Stromal cell of bone marrow (primary cell): ENCODE measurements at places on chromosomes 13 and 19.

DNA sequence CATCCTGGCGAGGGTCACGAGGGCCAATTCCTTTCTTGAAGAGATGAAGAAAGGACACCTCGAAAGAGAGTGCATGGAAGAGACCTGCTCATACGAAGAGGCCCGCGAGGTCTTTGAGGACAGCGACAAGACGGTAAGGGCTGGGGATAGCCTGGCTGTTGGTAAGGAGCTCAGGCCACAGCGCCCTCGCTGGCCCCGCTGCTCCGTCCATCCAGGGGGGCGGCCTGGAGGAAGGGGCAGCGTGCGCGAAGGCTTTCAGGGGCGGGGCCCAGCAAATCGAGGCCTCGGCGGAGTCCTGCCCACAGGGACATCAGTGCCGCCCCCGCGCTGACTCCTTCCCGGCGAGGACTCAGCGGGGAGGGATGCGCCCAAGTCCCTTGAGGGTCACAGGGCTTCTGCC, 6.9 kb downstream of the F10 start:
- no peak for DNase-seq

DNA sequence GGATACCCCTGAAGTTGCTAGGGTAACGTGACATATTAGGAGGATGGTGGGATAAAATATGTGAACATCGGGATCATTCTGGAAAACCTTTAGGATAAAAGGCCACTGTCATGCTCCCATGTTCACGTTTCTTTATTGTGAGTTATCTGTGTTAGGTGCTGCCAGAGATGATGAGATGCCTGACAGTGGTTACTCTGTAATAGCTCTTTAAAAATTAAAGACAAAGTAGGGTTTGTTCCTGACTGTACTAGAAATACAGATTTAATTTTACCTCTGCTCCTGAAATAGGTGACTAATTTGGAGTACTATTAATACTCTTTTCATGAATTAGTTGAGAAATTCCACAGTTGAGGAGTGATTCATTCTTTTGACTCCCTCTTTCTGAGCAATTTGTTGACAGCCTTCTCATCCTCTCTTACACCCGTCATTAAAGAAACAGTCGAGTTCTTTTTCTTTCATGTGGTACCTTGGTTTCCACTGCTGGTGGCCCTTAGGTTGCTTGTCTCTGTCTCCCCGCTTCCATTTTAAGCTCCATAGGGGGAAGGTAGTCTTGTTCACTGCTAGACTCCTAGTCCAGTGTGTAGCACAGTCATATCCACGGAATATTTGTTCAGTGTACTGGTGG, 28.4 kb downstream of the SAE1 start:
- no peak for DNase-seq

GRCh38 chr13:20331419-20331818, 99.3 kb upstream of the GJB6 start:
- DNase-seq, result no peak

DNA sequence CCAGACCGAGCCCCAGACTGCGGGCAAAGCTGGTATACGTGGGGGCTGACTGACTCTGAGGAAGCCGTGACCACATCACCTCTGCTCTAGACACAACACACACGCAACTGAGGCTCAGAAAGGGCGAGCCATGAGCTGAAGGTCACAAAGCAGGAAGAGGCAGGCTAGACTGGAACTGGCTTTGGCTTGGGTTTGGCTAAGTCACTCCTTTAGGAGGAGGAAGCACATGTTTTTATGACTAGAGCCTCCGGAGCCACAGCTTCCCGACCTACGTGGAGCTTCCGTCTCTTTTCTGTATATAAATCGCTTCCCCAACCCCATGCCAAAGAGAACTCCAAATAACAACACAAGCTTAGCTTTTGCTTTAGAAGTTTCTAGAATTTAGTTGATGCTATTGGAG, 48.0 kb downstream of the RFX2 start:
- no peak for DNase-seq

DNA sequence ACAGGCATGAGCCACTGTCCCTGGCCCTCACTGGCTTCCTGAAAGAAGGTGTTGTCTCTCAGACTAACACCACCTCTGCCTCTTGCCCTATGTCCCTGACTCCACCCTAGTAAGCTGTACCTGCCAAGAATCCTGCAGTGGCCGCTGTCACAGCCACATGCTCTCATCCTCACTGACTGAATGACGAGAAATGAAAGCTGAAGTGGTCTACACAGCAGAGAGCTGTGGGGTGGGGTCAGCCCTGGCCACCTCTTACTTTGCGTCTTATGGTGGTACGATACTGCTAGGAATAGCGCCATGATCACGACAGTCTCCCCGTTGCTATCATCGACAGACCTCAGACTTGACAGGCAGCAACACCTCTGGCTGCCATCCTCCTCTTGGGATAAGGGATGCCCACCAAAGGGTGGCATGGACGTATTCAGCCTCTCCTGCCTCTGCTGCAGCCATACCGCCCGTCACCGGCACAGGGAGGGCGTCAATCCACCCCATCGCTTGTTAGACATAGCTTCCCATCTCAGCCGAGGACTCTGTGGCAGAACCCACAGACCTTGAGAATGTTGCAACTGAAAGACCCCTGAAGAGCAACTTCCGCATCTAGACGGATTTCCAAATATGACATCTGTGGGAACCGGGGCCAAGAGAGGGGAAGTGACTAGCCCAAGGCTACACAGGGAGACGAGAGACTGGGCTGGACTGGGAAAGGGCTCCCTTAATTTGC, 809 bp downstream of the MYO1F start:
- DNase-seq, result no peak

DNA sequence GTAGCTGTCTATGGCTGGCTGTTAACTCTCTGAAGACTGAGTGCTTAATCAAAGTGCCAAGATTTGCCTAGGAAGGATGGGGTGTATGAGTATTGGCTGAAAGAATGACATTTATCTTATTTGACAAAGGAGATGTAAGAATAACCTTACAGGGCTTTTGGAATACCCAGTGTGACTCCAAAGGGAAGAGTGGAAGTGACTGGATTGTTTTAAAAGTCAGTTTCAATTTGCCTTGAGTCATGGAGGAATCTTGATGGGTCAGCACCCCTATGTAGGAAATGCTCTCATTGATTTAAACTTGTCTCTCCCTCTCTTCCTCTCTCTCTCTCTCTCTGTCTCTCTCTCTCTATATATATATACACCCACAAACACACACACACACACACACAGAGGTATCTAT, 118.4 kb upstream of the CLDN10 start:
- DNase-seq, result no peak

DNA sequence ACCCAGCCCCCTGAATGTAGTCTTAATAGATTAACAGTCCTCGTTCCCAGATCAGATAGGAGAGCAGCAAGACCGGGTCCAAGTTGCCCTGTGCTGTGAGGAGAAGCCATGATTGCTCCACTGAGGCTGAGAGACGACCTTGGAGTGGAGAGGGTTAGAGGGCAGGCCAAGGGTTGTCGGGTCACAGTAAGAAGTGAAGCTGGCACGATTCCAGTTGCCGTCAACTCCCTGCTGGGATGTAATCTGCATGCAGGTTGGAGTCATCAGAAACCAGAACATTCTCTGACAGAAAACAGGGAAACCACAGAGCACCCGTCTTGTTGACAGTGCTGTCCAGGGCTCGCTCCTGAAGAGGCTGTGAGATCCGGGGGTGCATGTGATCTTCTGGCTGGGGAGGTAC, 19.0 kb upstream of the ATP11A start:
- DNase-seq, result no peak

DNA sequence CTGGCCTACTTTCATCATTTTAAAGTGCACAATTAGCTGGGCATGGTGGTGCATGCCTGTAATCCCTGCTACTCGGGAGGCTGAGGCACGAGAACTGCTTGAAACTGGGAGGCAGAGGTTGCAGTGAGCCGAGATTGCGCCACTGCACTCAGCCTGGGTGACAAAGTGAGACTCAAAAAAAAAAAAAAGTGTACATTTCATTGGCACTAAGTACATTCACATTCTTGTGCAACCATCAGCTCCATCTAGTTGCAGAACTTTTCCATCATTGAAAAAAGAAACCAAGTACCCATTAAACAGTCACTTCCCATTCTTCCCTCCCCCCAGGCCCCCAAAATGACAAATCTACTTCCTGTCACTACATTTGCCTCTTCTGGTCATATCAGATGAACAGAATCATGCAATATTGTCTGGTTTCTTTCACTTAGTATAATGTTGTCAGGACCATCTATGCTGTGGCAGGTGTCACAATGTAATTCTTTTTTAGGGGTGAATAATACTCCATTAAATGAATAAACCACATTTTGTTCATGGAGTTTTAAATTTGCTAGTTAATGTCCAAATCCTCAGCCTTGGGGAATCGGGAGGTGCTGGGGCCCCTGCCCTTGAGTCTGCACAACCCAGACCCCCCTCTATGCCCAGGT, 7.4 kb upstream of the SIGLEC11 start:
- no peak for DNase-seq
